ENCODE measurements at places on chromosomes 7 and 10. TPM values are rescaled to one million over a fixed set of nuclear protein-coding genes. Genes with fewer than 3 reads are reported as not detected.

DNA sequence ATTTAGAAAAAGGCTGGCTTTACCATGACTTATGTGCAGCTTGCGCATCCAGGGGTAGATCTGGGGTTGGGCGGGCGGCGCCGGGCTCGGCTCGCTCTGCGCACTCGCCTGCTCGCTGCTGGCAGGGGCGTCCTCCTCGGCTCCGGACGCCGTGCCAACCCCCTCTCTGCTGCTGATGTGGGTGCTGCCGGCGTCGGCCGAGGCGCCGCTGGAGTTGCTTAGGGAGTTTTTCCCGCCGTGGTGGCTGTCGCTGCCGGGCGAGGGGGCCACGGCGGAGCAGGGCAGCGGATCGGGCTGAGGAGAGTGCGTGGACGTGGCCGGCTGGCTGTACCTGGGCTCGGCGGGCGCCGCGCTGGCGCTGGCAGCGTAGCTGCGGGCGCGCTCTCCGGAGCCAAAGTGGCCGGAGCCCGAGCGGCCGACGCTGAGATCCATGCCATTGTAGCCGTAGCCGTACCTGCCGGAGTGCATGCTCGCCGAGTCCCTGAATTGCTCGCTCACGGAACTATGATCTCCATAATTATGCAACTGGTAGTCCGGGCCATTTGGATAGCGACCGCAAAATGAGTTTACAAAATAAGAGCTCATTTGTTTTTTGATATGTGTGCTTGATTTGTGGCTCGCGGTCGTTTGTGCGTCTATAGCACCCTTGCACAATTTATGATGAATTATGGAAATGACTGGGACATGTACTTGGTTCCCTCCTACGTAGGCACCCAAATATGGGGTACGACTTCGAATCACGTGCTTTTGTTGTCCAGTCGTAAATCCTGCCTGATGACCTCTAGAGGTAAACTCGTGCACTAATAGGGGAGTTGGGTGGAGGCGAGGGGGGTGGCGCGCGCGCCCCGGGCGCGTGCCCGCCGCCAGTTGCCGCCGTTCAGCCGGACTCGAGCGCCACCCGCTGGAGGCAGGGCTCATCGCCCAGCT lies at the start of gene HOXA5:
Gene HOXA5, minus strand, starts transcription at position 659 of the 927 bp plus-strand sequence. Its CDS starts 74 bp downstream, at position 585.
- DNase-seq = peak; percentile 94

DNA sequence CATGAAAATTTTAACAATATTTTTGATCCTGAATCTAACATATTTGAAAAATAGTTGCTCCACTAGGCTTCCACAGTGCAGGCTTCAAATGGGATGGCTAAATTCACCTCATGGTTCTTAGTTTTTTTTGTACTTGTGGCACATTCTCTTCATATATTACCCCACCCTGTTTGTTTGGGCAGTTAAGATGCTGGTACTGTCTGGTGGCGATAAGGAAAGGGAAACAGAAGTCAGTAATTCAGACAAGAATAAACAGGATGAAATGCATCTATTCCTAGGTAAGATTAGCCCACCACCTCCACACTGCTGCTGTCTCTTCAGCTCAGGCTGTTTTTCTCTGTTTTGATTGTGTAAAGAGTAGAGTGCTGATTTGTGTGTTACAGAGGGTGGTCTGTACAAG lies 44.2 kb downstream of the GLRX3 start:
- DNase-seq = peak; percentile 1

DNA sequence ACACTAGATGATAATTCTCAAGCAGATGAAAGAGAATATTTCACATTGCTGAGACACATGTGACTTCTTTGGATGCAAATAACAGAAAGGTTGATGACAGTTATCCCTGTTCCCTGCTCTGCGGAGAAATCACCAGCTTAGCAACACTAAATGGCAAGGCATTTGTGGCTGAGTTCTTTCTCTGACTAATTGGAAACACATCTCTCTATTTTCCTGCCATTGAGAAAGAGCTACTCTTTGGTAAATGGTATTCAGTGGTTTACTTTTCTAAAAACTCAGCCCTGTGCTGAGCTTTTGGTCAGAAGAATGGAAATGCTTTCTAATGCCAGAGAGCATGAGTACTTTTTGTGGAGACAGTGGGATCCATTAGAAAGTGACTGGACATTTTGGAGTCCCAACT lies 771.4 kb downstream of the LRMDA start:
- DNase-seq = no peak

Gene CFAP46
- total RNA-seq = 9.8 TPM

DNA sequence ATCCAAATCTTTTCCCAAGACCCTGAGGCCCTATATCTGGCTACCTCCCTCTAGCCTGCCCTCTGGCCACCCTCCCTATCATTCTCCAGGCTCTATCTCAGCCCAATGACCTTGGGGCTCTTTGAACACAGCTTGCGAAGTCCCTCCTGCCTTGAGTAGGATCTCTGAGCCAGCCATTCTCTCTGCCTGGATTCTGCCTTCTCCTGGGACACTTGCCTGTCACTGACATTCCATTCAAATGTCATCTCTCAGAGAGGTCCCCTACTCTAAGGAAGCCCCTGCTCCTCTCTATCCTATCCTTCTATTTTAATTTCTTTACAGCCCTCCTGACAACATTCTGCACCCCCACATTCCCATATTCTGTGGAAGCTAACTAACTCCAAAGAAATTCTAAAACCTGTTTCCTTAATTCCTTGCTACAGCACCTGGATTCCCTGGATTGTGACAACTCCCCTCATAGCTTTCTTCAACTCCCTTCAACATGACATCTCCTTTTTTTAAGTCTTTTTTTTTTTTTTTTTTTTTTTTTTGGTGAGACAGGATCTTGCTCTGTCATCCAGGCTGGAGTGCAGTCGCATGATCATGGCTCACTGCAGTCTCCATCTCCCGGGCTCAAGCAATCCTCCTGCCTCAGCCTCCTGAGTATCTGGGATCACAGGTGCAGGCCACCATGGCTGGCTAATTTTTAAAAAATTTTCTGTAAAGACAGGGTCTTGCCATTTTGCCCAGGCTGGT lies 81.0 kb upstream of the ASAH2 start:
- DNase-seq = no peak

- no peak for DNase-seq
Observed at GRCh38 chr7:42946627-42946950, 14.4 kb downstream of the MRPL32 start.

GRCh38 chr7:37786741-37787569 lies 61.4 kb upstream of the NME8 start:
- no peak for DNase-seq

DNA sequence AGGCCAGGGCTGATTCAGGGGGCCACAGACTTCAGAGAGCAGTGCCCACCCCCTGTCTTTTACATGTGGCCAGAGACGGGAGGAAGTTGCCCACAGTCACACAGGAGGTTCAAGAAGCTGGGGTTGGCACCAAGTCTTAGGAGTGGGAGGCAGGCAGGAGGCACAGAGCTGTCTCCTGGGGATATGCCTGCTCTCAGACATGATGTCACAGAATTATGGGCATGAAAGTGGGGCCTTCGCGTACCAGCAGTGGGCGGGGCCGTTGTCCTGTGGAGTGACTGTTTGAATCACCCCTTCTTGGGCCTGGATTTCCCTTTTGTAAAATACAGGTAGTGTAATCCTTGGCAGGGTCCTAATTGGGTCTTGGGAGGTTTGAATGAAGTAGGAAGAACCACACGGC lies 81.2 kb upstream of the PPIF start:
- DNase-seq = no peak

- DNase-seq = no peak
Observed at GRCh38 chr7:6248581-6248980, 23.8 kb downstream of the CYTH3 start.
